Cardiac fibroblast (primary cell): ENCODE measurements at places on chromosomes 6 and 20.
A peak's percentile ranks its signal among the peaks of the same experiment; 100 is the strongest.

GRCh38 chr6:25172819-25173218 lies 106.4 kb upstream of the CARMIL1 start:
- DNase-seq = peak; percentile 95

GRCh38 chr20:21302664-21303060 lies 469 bp upstream of the XRN2 start:
- DNase-seq = no peak

GRCh38 chr20:57546956-57547649 lies 13.8 kb upstream of the PCK1 start:
- DNase-seq = peak; percentile 18

DNA sequence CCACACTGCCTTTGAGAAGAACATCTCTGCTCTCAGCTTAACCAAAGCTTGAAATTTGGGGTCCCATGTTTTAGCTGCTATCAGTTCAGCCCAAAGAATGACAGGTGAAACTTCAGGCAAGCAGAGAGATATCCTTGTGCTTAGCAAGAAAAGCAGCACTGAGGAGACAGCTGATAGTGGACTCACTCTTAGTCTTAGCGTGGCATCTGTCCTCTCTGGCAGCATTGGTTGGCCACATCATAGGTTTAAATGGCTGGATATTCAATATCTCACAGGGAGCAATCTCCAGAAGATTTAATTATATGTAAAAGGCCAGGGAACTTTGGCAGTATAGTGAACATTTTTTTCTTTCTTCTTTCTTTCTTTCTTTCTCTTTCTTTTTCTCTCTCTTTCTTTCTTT lies 131.1 kb upstream of the SGK1 start:
- DNase-seq = no peak

DNA sequence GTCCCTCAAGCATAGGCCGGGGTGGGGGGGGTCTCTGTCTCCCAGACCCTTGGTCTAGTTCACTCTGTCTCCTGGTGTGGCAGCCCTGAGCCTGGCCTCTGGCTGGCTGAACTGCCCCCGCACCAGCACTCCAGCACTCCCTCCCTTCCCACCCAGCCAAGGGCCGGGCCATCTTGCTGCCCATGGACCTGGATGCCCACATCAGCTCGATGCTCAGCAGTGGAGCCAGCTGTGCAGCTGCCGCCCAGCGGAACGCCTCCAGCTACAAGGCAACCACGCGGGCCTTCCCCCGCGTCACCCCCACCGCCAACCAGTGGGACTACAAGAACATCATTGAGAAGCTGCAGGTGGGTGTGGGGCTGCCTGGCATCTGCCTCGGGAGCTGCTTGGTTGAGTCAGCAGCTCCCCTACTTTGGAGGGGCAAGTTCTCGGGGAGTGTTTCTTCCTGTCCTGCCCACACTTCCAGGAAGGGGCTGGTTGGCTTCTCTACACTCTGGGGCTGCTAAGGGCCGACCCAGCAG lies 28.4 kb downstream of the UQCC2 start:
- DNase-seq = no peak

- DNase-seq = no peak
Observed at GRCh38 chr6:3135668-3136291, 17.3 kb downstream of the BPHL start.

GRCh38 chr6:137678451-137678850 lies 184.3 kb upstream of the OLIG3 start:
- no peak for DNase-seq

- no peak for DNase-seq
Observed at GRCh38 chr20:49420292-49420691, 62.2 kb downstream of the KCNB1 start.

GRCh38 chr6:131476362-131476761 lies 96.7 kb upstream of the ARG1 start:
- DNase-seq = no peak

DNA sequence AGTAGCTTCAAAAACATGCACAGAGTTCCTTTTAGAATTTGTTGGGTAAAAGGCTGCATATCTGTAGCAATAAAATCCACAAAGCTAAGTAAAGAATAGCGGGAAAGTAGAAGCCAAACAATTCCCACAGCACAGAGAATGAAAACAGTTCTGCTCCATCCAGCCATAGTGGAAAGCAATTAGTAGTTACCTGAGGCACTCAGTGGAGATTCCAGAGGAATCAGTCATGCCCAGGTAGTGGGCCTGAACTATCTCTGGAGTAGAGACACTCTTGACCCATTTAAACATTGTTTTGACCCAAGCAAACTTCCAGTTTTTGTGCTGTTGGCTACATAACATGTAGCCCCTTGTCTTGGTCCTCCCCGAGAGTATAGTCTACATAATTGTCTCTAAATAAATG lies 559.5 kb upstream of the PTCHD4 start:
- DNase-seq = no peak

GRCh38 chr6:10721850-10722569 lies 860 bp upstream of the TMEM14C start:
- no peak for DNase-seq

DNA sequence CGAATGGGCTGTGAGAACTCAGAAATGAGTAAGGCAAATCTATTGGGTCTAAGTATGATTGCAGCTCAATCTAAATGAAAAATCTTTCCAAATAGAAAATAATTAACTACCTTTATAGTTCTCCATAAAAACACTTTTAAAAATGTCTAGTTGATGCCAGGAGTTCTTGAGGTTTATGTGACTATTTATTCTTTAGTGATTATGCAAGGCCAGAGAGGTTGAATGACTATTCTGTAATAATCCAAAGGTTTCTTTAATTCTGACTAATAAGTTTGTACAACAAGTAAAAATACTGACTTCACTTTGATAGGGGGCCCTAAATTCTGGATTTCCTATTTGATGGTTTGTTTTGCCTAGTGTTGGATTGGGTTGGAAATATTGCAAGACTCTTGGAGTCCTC lies 461.2 kb downstream of the EPM2A start:
- no peak for DNase-seq

GRCh38 chr6:113457198-113457597 lies 399.9 kb upstream of the MARCKS start:
- DNase-seq = peak; percentile 94
